CD4-positive, alpha-beta T cell treated with Interleukin-1 beta for 1 hour (primary cell): ENCODE measurements at places on chromosomes 3 and 15.

- no peak for DNase-seq
These were observed 7.5 kb downstream of the DTWD1 start for GRCh38 chr15:49628379-49628778.

- DNase-seq: no peak
These were observed 23.6 kb downstream of the FAH start for GRCh38 chr15:80176443-80176842.

GRCh38 chr3:167115331-167115934 is 264.7 kb downstream of the ZBBX start:
- no peak for DNase-seq

- DNase-seq: no peak
These were observed 22.9 kb upstream of the WNT7A start for GRCh38 chr3:13902648-13903238.

GRCh38 chr15:40445421-40445922 is 4.7 kb downstream of the BAHD1 start:
- DNase-seq: no peak

GRCh38 chr3:193826159-193826795 is 233.3 kb downstream of the OPA1 start:
- no peak for DNase-seq

- DNase-seq: no peak
These were observed 25.6 kb downstream of the CDCP1 start for GRCh38 chr3:45120359-45121158.

GRCh38 chr3:18445401-18446148 is 20.4 kb upstream of the SATB1 start:
- peak; percentile 89 for DNase-seq

DNA sequence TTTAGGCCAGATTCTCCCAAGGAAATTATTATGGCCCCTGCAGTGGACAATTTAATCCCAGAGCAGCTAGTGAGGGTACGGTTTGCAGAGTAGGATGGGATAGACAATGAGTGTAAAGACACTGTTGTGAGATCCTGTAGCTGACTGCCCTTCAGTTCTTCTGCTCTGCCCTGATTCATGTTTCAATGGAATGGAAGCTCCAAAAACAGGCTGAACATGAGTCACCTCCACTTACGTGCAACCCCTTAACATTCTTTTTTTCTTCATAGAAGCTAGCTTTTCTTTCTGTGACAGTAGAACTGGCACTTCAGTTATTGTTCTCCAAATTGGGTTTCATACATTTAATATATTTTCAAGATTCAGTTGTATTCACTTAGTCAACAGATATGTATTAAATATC is 32.1 kb downstream of the CLDN18 start:
- DNase-seq: no peak

GRCh38 chr3:13843351-13843750 is 36.5 kb downstream of the WNT7A start:
- DNase-seq: no peak

DNA sequence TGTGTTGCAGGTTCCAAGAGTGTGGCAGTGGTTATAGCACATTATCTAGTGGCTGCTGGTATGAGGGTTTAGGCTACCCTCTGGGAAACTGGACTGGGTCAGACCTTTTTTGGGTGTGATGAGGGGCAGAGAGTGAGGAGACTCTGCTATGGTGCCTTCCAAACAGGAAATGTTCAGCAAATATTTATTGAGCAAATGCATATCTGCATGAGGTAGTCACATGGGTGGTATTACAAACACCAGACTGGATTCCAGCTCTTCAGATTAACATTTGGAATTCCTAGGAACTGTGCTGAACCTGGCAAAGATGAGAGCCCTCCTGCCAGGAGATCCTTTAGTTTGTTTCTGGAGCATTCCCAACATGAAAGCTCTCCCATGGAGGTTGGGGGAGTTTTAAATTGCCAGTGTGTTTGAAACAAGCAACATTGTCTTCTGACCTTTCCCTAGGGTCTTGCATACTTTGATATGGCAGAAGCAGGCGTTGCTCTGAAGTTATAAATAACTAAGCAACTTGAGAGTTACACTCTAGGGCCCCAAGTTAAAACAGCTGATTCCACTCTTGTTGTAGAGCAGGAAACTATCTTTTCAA is 341.2 kb upstream of the C2CD4B start:
- no peak for DNase-seq

GRCh38 chr3:145088917-145089316 is 1072.1 kb downstream of the PLOD2 start:
- DNase-seq: no peak

DNA sequence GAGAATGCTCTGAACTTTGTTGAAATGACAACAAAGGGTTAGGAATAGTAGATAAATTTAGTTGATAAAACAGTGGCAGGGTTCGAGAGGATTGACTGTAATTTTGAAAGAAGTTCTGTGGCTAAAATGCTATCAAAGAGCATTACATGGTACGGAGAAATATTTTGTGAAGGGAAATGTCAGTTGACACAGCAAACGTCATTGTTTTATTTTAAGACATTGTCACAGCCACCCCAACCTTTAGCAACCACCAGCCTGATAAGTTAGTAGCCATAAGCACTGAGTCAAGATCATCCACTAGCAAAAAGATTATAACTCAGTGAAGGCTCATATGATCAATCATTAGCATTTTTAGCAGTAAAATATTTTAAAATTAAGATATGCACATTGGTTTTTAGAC is 8.7 kb upstream of the ST3GAL6 start:
- DNase-seq: no peak

GRCh38 chr3:101677436-101678286 is 729 bp upstream of the ZBTB11 start:
- no peak for DNase-seq

GRCh38 chr15:71328453-71328852 is 213.2 kb downstream of the THSD4 start:
- DNase-seq: no peak

DNA sequence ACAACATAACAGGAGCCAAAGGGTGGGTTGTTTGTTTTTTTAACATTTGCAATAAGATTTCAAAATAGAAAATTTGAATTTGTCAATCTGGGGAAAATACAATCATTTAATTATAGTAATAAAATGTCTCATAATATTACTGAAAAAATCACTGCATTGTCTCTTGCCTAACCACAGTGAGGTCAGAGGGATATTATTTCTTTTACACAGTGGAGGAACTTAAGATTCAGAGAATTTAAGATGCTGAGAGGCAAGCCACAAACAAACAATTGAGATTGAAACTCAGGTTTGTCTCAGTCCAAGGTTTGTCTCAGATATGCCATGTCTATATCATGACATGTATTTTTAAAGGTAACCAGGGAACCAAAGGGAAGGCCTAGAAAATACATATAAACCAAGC is 428.7 kb downstream of the FOXP1 start:
- DNase-seq: no peak

- peak; percentile 12 for DNase-seq
These were observed 9.4 kb upstream of the CMSS1 start for GRCh38 chr3:99808163-99808794.

- DNase-seq: no peak
These were observed 83.3 kb downstream of the EDEM1 start for GRCh38 chr3:5270666-5271371.

- DNase-seq: no peak
These were observed 694.1 kb downstream of the AGBL1 start for GRCh38 chr15:86773736-86774135.

DNA sequence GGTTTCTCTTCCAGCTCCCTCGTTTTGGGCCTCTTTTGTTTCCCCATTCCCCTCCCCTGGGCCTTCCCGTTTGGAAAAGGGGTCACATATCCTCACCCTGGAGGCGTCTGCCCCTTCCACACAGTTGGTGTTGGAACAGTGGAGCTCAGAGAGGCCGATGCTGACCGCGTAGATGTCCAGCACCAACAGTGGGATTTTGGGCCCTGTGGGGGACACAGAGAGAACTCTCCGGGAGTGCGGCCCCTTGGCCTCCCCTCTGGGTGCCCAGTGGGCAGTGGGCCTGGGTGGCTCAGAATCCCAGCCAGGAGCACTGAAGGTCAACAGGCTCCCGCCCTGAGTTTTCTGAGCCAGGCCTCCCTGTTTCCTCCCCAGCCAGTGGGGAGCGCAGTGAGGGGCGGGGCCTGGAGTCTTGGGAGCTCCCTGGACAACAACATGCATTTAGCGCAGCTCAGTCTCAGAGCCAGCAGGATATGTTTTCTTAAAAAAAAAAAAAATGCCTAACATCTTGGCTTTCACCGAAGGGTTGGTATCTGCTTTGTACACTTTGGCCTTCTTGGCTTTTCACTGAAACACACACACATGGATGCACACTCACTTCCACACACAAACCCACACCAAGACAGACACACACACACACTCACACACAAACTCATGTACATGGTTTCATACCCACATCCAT is 670 bp upstream of the ISLR start:
- DNase-seq: no peak

- DNase-seq: no peak
These were observed 387.9 kb downstream of the RBMS3 start for GRCh38 chr3:29668728-29669127.

GRCh38 chr15:38091078-38091645 is 156.7 kb downstream of the TMCO5A start:
- no peak for DNase-seq

GRCh38 chr3:123695731-123696640 is 111.1 kb upstream of the HACD2 start:
- no peak for DNase-seq

GRCh38 chr3:13134879-13135206 is 61.6 kb upstream of the IQSEC1 start:
- DNase-seq: no peak

DNA sequence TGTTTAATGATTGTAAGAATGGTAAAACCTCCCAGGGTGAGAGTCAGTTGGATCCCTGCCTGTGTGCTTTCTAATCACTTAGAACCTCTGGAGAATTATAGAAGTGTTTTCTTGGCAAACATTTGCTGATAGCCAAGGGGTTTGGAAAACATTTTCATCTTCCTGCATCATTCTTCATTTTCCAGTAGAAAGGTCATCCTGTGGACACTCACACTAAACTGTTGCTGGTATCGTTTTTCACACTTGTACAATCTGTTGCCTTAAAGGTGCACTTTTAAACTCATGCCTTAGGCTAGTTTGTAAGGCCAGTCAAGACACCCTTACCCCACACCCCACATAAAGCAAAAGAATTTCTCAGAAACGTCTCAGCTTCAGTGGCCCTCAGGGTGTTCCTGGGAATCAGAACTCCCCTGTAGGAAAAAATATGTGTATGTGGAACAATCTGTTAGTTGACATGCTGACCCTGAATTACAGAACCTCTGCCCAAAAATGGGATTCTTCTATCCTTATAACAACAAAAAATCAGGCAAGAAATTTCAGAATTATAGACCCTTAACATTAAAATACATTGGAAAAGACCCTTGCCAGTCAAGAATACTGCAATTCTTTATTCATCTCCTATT is 5.8 kb upstream of the PLD1 start:
- no peak for DNase-seq

GRCh38 chr15:59260090-59260489 is 53.4 kb downstream of the LDHAL6B start:
- DNase-seq: no peak

- no peak for DNase-seq
These were observed 227.4 kb upstream of the DCBLD2 start for GRCh38 chr3:99128725-99129505.

- DNase-seq: no peak
These were observed 106.8 kb downstream of the TNIK start for GRCh38 chr3:171353423-171353822.

- DNase-seq: no peak
These were observed 53.0 kb downstream of the IQSEC1 start for GRCh38 chr3:13020159-13020750.

- DNase-seq: no peak
These were observed 45.8 kb upstream of the IP6K2 start for GRCh38 chr3:48762816-48763215.

DNA sequence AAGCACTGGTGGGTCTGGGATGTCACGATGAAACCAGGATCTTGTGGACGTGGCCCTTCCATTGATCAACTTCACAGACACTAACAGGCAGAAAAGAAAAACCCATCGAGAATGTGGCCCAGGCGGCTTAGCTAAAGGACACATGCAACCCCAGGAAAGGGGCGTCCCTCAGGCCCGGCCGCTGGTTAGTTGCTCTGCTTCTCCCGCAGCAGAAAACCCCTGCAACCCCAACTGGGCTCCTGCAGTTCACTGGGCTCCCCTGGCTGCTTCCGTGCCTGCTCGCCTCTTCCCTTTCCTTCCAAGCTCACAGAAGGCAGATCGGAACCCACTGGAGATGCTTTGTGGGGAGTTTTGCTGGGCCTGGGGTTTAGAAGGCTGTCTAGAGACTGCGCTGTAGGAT is 1.1 kb downstream of the GASK1A start:
- no peak for DNase-seq

DNA sequence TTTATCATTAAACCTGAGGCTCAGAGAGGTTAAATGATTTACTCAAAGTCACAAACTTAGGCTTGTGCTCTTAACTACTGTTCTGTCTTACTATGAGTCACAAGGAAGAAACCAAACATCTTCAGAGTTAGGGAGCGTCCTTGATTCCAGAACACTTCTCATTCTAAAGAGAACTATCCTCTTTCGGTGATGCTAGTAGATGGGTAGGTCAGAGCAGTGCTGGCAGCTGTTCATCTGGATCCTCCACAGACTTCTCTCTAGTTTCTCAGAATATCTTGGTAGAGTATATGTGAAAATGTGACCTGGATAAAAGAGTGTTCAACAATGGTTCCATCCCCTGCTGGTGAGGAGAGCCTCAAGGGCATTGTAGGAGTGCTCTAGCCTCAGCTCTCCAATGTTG is 3.3 kb downstream of the ARL6IP5 start:
- no peak for DNase-seq

DNA sequence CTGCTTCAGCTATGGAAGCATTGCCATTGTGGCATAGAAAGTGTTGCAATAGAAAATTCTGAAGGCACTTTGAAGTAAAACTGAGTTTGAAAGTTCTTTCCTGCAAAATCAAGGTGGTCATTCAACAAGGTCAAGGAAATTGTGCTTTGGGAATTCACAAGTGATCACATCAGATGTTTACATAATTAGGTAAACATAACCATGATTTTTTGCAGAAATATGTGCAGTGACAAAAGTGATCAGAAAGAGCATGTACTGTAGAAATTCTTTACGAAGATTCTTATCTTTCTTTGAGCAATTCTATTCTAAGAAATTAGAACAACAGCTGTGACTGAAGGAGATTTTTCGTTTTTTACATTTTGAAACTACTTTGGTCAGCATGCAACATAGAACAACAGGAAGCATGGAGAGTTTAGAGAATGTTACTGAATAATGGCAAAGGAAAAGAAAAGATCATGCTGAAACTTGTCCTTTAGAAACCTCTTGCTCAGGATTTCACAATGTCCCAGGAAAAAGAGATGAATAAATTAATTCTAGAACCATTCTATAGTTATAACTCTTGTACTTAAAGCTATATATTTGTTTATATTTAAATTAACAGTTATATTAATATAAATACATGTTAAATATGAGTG is 643.4 kb upstream of the ARPP21 start:
- no peak for DNase-seq
